ENCODE measurements at places on chromosomes 7 and 10. TPM values are rescaled to one million over a fixed set of nuclear protein-coding genes. Genes with fewer than 3 reads are reported as not detected.

The IFIT1B gene
- not detected for total RNA-seq

The FAM107B gene
- 19.4 TPM for total RNA-seq

The RSPH10B gene
- not detected for total RNA-seq

The METTL27 gene
- 2.1 TPM for total RNA-seq

The MOGAT3 gene
- total RNA-seq = not detected

The ANKRD16 gene
- total RNA-seq = 13.0 TPM

The PSMG3 gene
- total RNA-seq = 34.0 TPM

The LIPF gene
- total RNA-seq = not detected

The AKR1E2 gene
- total RNA-seq = 14.5 TPM

The ATG9B gene
- not detected for total RNA-seq

The VWDE gene
- total RNA-seq = 2.6 TPM

The PLXDC2 gene
- total RNA-seq = 13.5 TPM

All from body of pancreas (tissue), 4 donors.